COLO829 (cell line): ENCODE measurements at places on chromosomes 1 and 21.

DNA sequence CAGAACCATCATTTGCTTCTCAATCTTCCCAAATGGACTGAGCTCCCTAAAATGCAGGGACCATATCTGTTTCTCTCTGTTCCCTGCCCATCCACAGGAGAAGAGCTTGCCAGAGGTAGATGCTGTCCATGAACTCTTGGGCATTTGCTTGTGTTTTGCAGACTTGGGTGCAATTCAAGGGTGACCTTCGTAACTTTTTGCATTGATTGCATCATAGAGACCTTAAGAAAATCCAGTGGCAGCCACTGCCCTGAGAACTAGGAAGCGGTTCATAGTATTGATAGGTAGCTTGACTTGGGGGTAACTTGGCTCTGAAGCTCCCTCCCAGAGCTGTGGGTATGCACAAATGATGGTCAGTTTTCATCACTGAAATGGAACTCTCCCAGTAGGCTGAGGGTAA is 34.3 kb upstream of the EDEM3 start:
- no peak for DNase-seq

- no peak for DNase-seq
These were observed 1.8 kb downstream of the NCDN start for GRCh38 chr1:35559317-35559944.

DNA sequence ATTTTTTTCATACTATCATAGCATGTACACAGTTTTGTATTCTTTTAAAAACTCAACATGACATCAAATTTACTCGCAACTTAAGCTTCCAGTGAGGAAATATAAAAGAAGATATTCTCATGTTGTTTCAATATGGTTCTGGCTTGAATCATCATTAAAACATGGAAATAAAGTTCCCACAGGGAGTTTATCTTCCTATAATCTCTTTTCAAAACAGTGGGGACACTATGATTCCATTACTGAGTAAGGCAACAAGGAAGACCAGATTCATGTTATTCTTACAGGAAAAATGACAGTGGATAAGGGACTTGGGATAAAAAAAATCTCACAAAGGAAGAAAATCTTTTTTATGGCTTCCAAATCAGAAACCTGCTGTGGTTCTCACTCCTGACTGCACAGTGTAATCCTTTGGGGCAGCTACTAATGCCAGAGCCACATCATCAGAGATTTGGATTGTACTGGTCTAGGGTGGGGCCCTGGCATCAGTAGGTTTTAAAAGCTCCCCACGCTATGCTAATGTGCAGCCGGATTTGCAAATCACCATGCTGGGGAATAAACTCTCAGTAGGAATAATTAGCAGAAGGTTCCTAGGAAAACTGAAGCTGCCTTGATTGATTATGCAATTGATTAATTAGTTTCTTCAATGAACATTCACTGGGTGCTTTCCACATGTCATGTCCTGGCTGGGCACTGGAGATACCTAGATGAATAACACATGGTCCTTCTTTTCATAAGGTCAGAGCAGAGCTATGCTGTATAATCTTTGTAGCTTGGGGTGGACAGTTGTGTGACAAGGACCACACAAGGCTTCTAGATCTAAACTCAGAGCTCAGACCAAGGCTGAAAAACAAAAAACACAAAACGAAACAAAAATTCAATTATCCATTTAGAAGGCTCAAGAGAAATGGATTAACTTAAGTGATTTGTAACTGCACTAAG is 71.1 kb upstream of the C8B start:
- DNase-seq: no peak

DNA sequence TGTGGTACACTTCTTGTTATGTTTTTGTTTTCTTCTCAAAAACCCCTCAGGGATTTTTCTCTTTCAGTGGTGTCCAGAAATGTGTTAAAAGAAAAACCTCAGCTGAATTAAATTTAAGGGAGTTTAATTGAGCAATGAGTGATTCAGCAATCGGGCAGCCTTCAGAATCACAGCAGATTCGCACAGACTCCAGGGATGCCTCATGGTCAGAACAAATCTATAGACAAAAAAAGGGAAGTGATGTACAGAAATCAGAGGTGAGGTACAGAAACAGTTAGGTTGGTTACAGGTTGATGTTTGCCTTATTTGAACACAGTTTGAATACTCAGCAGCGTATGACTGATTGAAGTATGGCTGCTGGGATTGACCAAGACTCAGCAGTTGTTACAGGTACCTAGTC is 86.2 kb downstream of the TLR5 start:
- DNase-seq: no peak

- peak; percentile 54 for DNase-seq
These were observed at the start of gene NRIP1 for GRCh38 chr21:15064576-15065391. Gene NRIP1, minus strand, starts transcription at chr21:15065000. Its CDS starts 96,808 bp downstream, at chr21:14968192.

- DNase-seq: no peak
These were observed 16.7 kb upstream of the FAM110D start for GRCh38 chr1:26142159-26142558.

GRCh38 chr1:28887419-28887834 is 26.9 kb upstream of the EPB41 start:
- DNase-seq: no peak

- DNase-seq: no peak
These were observed 99.6 kb downstream of the ELAVL4 start for GRCh38 chr1:50208315-50208714.

DNA sequence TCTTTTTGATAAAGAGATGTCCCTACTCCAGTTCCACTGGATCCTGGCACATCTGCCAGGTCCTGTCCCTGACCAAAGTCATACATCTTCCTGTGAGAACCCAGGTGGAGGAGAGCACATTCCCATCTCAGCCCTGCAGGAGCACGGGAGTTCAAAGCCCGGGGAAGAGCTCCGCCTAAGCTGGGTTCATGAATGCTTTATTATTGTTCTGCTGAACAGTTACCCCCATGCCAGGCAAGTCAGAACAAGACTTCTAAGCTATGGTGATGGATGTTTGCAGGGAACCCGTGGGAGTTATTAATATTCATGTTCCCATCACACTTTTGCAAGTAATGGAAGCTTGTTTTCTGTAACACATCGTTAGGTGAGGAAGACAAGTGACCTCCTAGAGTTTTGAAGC is 62.9 kb downstream of the SEC16B start:
- peak; percentile 61 for DNase-seq

DNA sequence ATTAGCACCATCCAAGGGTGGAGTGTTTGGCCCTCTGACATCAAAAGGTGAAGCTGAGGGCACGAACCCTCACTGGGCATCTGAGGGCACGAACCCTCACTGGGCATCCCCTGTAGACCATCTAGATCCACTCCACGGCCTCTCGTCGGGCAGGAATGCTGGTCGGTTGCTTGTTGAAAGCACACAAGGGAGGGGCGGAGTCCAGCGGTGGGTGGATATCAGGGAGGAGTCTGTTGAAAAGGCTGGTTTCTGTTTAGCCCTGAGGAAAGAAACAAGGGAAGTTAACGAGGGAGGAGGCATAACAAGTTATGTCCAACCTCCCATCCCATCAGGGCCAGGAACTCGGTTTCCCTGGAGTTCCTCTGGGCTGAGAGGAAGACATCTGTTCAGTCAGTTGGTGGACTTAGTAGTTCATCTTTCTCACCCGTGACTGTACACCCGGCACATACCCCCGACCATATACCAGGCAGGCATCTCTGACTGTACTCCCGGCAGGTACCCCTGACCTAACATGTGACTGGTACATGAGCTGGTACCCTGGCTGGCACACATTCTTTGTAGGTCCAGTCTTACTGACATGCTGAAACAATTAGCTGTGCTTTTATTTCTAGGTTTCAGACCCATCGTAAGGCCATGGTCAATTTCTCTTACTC is 32.1 kb upstream of the PDE9A start:
- peak; percentile 41 for DNase-seq

- peak; percentile 13 for DNase-seq
These were observed 131.8 kb upstream of the NGF start for GRCh38 chr1:115469703-115470476.

GRCh38 chr21:33268737-33269441 is 2.7 kb downstream of the IL10RB start:
- no peak for DNase-seq

- no peak for DNase-seq
These were observed 417.7 kb upstream of the KAZN start for GRCh38 chr1:14180738-14181137.

DNA sequence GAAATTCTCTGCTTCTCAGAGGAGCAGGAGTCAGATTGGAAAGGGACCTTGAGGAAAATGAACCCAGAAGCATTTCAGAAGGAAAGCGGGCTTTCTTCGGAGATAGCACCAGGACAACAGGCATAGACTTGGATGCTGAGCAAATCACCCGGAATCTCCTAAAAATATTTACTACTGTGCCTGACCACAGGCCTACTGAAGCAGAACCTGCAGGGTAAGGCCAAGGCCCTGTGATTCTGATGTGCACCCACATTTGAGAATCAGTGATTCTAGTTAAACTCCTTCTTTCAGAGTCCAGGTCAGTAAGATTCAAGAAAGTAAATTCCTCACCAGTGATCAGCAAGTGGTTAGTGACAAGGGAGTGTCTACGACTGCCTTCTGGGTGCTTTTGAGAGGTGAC is 307.3 kb upstream of the DUSP10 start:
- no peak for DNase-seq

DNA sequence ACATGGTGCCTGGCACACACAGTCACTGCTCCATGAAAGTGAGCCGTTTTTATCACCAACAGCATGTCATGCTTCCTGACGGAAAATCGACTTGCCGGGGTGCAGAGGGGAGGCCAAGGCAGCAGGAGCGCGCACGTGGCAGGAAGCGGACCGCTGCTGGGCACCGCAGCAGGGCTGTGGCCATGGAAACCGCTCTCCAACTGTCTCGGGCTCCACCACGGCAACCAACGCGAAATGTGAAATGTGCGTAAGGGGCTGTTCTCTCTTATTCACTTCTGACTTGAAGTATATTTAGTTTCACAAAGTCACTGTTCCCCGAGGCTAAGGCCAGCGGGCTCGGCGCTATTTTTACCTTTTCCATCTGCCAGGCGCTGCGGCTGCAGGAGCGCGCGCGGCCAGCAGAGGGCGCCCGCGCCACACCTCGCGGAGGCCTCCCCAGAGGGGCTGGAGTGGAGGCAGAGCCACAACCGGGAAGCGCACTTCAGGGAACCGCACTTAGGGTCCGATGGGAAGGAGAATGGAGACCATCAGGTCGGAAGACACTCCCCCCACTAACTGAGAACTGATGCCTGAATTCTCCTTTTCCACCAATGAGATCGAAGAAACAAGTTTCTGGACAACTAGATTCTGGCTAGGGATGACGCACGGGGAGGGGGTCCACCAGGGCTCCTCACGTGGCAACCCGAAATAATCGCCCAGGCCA is 19.7 kb downstream of the RCC2 start:
- DNase-seq: peak; percentile 59

GRCh38 chr21:31426235-31426797 is 82.3 kb upstream of the TIAM1 start:
- no peak for DNase-seq

GRCh38 chr1:212518188-212519054 is 85.7 kb downstream of the NENF start:
- peak; percentile 36 for DNase-seq

GRCh38 chr1:151944126-151944856 is 35.0 kb upstream of the THEM4 start:
- DNase-seq: no peak

GRCh38 chr1:196459383-196459782 is 148.9 kb downstream of the KCNT2 start:
- no peak for DNase-seq

GRCh38 chr1:180137776-180138175 is 16.9 kb upstream of the QSOX1 start:
- no peak for DNase-seq

- DNase-seq: no peak
These were observed 14.3 kb upstream of the LPAR3 start for GRCh38 chr1:84907095-84907827.

- no peak for DNase-seq
These were observed 1230.1 kb downstream of the PLA2G4A start for GRCh38 chr1:188058801-188059200.

DNA sequence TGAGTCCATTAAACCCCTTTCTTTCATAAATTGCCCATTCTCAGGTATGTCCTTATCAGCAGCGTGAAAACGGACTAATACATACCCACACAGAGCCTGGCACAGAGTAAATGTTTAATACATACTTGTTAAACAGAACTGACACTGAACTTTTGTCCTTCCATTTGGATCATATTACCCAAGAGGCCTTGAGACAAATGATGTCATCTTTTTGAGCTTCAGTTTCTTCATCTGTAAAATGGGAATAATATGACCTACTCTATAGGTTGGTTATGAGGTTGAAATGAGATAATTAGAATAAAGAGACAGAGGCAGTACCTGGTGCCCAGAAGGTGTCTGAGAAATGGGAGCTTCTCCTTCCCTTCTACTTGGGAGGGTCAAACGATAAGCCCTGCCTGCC is 13.8 kb downstream of the CYB5RL start:
- DNase-seq: no peak

DNA sequence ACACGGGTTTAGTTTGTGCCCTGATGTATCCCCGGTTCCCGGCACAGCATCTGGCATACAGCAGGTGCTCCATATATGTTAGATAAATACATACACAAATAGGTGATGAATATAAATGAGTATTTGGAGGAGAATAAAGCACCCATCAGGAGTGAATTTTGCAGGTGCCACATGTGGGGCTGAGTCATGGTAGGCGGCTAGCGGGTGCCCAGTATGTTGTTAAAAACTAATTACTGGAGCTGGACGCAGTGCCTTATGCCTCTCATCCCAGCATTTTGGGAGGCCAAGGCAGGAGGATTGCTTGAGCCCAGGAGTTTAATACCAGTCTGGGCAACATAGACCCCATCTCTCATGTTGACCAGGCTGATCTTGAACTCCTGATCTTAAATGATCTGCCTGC is 16.7 kb upstream of the WASF2 start:
- DNase-seq: no peak

DNA sequence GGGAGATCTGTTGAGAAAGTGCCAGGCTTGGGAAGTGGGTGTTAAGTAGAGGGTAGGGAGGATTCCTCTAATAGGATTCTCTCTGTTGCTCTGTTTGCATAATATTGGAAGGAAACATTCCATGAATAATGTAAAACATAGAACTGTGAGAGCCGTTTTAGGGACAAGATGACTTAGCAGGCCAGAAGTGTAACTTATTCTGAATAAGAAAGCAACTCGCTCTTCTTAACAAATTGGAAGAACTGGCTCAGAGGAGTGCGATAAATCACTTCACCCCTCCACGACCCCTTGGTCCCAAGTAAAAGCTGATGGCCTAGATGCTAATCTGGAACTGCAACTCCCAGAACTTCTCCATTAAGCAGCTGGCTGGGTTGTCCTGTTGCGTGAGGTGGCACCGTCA is 19.1 kb downstream of the SIM2 start:
- DNase-seq: no peak

GRCh38 chr1:5822726-5823125 is 169.5 kb downstream of the NPHP4 start:
- no peak for DNase-seq

DNA sequence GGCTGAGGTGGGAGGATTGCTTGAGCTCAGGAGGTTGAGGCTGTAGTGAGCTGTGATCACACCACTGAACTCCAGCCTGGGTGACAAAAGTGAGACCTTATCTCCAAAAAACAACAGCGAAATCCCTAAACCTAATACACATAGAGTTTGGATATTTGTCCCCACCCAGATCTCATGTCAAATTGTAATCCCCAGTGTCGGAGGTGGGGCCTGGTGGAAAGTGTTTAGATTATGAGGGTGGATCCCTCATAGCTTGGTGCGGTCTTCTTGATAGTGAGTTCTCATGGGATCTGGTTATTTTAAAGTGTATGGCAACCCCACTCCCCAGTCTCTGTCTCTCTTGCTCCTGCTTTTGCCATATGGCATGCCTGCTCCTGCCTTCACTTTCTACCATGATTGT is 94.0 kb downstream of the POU2F1 start:
- no peak for DNase-seq
